ENCODE measurements at places on chromosomes 4 and X. TPM values are rescaled to one million over a fixed set of nuclear protein-coding genes. Genes with fewer than 3 reads are reported as not detected.

BTK gene
- 8.2 TPM for total RNA-seq

ADGRG2 gene
- total RNA-seq = 2.4 TPM

TMEM271 gene
- total RNA-seq = 0.30 TPM

NPY2R gene
- 0.20 TPM for total RNA-seq

NEIL3 gene
- total RNA-seq = 5.0 TPM

TBC1D8B gene
- 16.9 TPM for total RNA-seq

GRIA3 gene
- total RNA-seq = 7.3 TPM

IL3RA gene
- total RNA-seq = 5.7 TPM

TMPRSS11B gene
- not detected for total RNA-seq

KCNE5 gene
- total RNA-seq = 1.8 TPM

CYSLTR1 gene
- total RNA-seq = 6.6 TPM

MORF4L2 gene
- 231 TPM for total RNA-seq
